Activated naive CD4-positive, alpha-beta T cell treated with anti-CD3 and anti-CD28 coated beads, Interleukin-2, amount 10 ng/mL, durations not matched to agents 7 days and 5 days (primary cell): ENCODE measurements at places on chromosomes 2 and 18.
A peak's percentile ranks its signal among the peaks of the same experiment; 100 is the strongest.

GRCh38 chr2:239465017-239466001 lies 64.5 kb upstream of the HDAC4 start:
- H3K4me1 ChIP-seq = no peaks in the 10 kb centered on the region
- H3K4me3 ChIP-seq = no peak overlapping the region
- H3K36me3 ChIP-seq = no peaks in the 10 kb centered on the region
- H3K27me3 ChIP-seq = peaks cover 4% of the 10 kb centered on the region
- H3K27ac ChIP-seq = no peak overlapping the region
- DNase-seq = no peak

GRCh38 chr2:233217892-233218377 lies 33.5 kb upstream of the ATG16L1 start:
- H3K4me1 ChIP-seq = no peaks in the 10 kb centered on the region
- H3K27me3 ChIP-seq = no peaks in the 10 kb centered on the region
- H3K36me3 ChIP-seq = no peaks in the 10 kb centered on the region
- DNase-seq = no peak
- H3K27ac ChIP-seq = no peak overlapping the region
- H3K4me3 ChIP-seq = no peak overlapping the region

GRCh38 chr2:226636586-226636985 lies 163.0 kb downstream of the IRS1 start:
- H3K27me3 ChIP-seq = peaks cover 11% of the 10 kb centered on the region
- no peaks in the 10 kb centered on the region for H3K36me3 ChIP-seq
- no peak overlapping the region for H3K27ac ChIP-seq

- H3K4me1 ChIP-seq = peaks cover 61% of the 10 kb centered on the region
- no peak overlapping the region for H3K4me3 ChIP-seq
- H3K36me3 ChIP-seq = peaks cover 16% of the 10 kb centered on the region
- no peaks in the 10 kb centered on the region for H3K27me3 ChIP-seq
- H3K27ac ChIP-seq = peak overlapping the region; percentile 68
Measured at GRCh38 chr2:234420408-234420807, 76.5 kb downstream of the ARL4C start.

DNA sequence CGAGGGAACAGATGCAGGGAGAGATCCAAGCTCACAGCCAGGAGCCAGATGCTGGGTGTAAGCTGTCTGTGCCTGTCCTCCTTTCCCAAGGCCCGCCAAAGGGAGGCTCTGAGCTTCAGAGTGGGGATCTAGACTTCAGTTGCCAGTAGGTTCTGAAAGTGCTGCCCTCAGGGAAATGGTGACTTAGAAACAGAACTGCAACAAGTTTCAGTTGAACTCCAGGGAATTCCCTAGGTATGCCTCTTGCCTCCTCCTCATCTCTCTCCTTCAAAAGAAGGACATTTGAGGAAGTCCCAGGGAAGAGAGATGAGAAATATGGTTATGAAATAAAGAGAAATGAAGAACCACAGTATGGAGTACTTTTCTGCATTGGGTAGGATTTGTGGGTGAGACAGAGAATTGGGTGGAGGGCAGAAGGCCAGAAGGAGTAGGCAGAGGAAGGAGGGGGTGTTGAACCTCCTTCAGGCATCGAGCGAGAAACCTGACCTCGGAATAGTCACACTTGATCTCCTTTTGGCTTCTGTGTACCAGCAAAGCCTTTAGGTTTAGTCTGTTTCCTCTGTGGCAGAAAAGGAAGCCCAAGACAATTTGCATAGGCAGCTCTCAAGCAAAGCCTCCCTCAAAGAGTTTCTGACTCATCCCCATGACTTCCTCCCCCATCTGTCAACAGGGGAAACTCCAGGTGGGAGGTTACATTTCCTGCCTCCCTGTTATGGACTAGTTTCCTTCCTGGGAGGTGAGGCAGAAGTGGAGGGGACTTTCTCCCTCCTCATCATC lies 45.7 kb downstream of the QPCT start:
- H3K36me3 ChIP-seq = no peaks in the 10 kb centered on the region
- H3K27ac ChIP-seq = peak overlapping the region; percentile 81
- DNase-seq = peak; percentile 70

GRCh38 chr2:157173740-157174184 lies 83.7 kb upstream of the GALNT5 start:
- DNase-seq = no peak
- H3K27ac ChIP-seq = no peak overlapping the region
- no peaks in the 10 kb centered on the region for H3K36me3 ChIP-seq
- H3K27me3 ChIP-seq = peaks cover 8% of the 10 kb centered on the region
- no peaks in the 10 kb centered on the region for H3K4me1 ChIP-seq

DNA sequence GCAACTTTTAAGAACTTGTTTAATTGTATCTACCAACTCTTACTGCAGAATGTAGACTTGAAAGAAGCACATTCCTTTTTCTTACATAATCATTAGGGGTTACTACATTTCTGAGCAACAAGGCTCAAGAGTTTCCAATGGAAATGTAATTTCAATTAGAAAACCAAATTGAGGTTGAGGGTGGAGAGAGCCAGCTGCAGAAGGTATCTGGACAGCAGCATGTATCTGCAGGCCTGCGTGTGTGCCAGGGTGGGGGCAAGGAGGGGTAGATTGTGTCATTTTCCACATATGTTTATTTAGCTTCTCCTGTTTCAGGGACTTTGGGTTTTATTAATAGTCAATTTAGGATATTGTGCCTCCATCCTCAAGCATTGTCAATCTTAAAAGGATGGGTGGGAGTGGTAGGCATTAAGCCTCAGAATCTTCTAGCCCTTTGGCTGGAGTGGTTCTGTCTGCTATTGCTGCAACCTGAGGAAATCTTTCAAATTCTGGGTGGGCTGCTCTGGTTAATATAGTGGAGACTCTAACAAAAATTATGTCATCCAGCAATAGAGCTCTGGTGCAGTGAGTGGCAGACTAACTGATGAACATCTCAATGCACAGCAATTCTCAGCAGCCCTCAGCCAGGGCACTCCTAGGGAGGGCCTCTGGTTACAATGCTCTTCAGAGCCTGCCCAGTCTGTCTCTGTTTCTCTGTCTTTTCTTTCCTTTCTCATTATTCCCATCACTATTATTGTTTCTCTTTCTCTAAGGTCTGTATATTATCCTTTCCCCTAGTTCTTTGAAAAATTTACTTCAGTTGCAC lies 151.4 kb downstream of the RPIA start:
- DNase-seq = no peak
- H3K4me1 ChIP-seq = no peaks in the 10 kb centered on the region
- H3K36me3 ChIP-seq = no peaks in the 10 kb centered on the region

DNA sequence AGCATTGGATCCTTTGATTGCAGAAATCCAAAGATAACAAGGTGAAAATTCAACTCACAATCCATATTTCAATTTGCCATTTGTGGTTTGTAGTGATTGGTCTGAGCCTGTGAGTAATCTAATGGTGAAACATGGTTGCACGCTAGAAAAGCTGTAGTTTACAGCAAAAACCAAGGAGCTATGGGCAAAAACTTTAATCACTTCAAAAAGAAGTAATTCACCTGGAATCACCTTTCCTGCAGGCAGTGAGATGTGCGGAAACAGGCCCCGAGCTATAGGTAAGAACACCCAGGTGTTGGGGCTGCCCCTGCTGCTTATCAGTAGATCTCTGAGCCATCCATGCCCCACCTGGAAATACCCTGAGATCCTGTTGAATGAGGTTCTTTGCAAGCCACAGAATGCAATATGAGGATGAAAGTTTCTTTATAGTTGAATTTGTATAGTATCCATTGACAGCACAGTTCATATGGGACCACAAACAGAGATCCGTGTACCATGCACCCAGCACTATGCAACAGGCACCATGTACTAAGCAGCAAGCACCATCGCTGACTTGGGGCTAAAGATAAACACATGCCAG lies 208.2 kb downstream of the SPP2 start:
- peaks cover 21% of the 10 kb centered on the region for H3K4me1 ChIP-seq
- H3K27ac ChIP-seq = no peak overlapping the region
- peaks cover 1% of the 10 kb centered on the region for H3K36me3 ChIP-seq
- no peak for DNase-seq

DNA sequence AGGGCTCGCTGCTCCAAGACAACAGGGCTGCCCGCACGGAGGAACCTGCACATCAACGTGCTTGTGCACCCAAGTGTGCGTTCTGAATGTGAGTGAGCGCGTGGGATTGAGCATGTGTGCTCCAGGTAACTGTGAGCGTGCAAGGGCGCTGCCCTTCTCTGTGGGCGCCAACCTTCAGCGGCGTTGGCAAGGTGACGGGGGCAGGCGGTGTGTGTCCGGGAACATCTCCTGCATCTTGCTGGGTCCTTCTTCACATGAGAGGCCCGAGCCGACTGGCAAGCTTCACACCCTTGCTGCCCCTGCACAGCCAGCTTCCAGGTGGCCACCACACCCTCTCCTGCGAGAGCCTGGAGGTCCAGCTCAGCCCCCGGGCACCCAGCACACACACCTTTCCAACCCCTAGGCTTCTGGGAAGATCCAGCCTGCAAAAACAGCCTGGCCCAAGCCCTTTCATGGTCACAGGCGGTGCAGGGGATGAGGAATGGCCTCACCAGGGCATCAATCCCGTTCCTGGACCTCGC lies 220.9 kb downstream of the HDAC4 start:
- DNase-seq = peak; percentile 12
- no peak overlapping the region for H3K27ac ChIP-seq
- peaks cover 65% of the 10 kb centered on the region for H3K36me3 ChIP-seq

GRCh38 chr18:28802546-28802945 lies 625.6 kb upstream of the CDH2 start:
- no peak overlapping the region for H3K4me3 ChIP-seq
- DNase-seq = no peak
- no peaks in the 10 kb centered on the region for H3K27me3 ChIP-seq
- no peaks in the 10 kb centered on the region for H3K4me1 ChIP-seq

GRCh38 chr2:228559774-228560415 lies 378.4 kb upstream of the SPHKAP start:
- no peak for DNase-seq
- no peaks in the 10 kb centered on the region for H3K4me1 ChIP-seq
- no peaks in the 10 kb centered on the region for H3K27me3 ChIP-seq
- no peak overlapping the region for H3K27ac ChIP-seq
- no peak overlapping the region for H3K4me3 ChIP-seq

DNA sequence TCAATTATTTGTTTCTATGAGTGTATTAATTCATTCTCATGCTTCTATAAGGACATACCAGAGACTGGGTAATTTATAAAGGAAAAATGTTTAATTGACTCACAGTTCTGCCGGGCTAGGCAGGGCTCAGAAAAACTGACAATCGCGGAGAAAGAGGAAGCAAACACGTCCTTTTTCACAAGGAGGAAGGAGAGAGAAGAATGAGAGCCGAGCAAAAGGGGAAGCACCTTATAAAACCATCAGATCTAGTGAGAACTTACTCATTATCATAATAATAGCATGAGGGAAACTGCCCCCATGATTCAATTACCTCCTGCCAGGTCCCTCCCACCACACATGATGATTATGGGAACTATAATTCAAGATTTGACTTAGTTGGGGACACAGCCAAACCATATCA lies 294.0 kb downstream of the DSC3 start:
- no peaks in the 10 kb centered on the region for H3K36me3 ChIP-seq
- H3K27ac ChIP-seq = no peak overlapping the region
- no peak for DNase-seq
- H3K4me1 ChIP-seq = no peaks in the 10 kb centered on the region
- no peaks in the 10 kb centered on the region for H3K27me3 ChIP-seq

DNA sequence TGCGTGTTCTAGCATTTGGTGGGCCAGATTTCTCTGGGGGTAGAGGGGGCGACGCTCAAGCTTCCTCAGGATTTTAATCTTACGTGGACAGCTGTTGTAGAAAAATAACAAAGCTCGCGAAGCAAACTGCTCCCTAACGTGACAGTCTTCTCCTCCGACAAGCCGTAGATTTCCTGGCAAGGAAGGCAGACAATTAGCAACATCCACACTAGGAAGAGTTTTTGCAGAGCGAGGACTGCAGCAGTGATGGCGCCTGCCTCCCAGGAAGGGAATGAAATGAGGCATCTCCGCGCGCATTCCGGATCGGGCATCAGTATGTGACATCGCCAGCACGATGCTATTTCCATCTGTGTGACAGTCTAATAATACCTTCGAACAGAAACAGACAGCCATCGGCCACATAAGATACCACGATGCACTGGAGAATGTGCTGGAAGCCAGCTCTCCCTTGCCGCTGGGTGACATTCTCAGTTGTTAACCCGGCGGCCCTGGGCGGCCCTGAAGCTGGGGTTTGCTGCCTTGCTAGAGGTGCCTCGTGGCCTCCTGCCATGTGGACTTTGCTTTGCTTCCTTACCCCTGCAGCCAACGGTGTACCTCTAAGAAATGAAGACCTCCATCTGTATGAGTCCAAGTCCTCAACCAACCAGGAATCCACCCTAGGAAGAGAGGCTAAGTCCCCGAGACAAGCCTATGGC lies 101.8 kb upstream of the AGAP1 start:
- peaks cover 4% of the 10 kb centered on the region for H3K27me3 ChIP-seq
- H3K4me1 ChIP-seq = peaks cover 11% of the 10 kb centered on the region
- H3K27ac ChIP-seq = no peak overlapping the region
- no peaks in the 10 kb centered on the region for H3K36me3 ChIP-seq

GRCh38 chr18:24115628-24116027 lies 23.2 kb upstream of the CABYR start:
- H3K27me3 ChIP-seq = no peaks in the 10 kb centered on the region
- no peak for DNase-seq
- H3K36me3 ChIP-seq = peaks cover 56% of the 10 kb centered on the region

- H3K4me3 ChIP-seq = no peak overlapping the region
- no peaks in the 10 kb centered on the region for H3K36me3 ChIP-seq
- no peaks in the 10 kb centered on the region for H3K4me1 ChIP-seq
- no peaks in the 10 kb centered on the region for H3K27me3 ChIP-seq
Measured at GRCh38 chr2:1479346-1479745, 66.1 kb downstream of the TPO start.

DNA sequence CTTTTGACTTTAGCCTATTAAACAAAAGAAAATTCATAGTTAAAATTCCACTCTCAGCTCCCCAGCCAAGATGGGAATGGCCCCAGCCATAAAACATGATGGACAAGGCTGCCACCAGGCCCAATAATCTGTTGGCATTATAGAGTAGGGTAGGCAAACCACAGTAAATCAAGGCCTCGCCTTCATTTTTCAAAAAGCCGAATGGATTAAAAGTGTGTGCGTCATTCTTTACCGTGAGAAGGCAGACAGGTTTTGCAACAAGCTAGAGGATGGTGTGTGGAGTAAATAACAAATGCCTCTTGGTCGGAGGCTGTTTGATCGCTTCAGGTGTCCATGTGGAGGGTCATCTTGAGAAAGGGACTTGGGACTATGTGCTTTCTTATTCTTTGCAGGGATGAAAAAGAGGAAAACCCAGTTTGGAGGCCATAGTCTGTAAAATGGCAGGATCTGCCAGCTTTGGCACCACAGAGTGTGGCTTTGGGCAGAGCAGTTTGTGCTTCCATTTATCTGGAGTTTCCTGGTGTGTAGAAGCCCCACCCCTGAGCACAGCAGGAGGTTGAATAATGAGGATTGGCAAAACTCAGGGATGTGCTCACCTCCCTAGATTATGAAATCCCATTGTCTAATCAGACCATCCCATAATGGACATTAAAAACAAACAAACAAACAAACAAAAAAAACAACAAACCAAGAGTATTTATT lies 57.1 kb upstream of the ITGB6 start:
- no peak overlapping the region for H3K27ac ChIP-seq
- H3K36me3 ChIP-seq = no peaks in the 10 kb centered on the region
- no peaks in the 10 kb centered on the region for H3K27me3 ChIP-seq

- H3K27ac ChIP-seq = peak overlapping the region; percentile 63
- H3K4me3 ChIP-seq = peak overlapping the region; percentile 80
Measured at GRCh38 chr2:119679526-119679837, 481 bp downstream of the TMEM177 start.
